ENCODE measurements at places on chromosomes 5 and 9.

GRCh38 chr5:179345433-179346321 is at the start of gene ADAMTS2:
TSS of gene ADAMTS2 (minus strand) at chr5:179345461. CDS start at chr5:179345328, 133 bp downstream.
- DNase-seq = no peak

- DNase-seq = no peak
These were observed 50.0 kb upstream of the SH3GL2 start for GRCh38 chr9:17528859-17529258.

DNA sequence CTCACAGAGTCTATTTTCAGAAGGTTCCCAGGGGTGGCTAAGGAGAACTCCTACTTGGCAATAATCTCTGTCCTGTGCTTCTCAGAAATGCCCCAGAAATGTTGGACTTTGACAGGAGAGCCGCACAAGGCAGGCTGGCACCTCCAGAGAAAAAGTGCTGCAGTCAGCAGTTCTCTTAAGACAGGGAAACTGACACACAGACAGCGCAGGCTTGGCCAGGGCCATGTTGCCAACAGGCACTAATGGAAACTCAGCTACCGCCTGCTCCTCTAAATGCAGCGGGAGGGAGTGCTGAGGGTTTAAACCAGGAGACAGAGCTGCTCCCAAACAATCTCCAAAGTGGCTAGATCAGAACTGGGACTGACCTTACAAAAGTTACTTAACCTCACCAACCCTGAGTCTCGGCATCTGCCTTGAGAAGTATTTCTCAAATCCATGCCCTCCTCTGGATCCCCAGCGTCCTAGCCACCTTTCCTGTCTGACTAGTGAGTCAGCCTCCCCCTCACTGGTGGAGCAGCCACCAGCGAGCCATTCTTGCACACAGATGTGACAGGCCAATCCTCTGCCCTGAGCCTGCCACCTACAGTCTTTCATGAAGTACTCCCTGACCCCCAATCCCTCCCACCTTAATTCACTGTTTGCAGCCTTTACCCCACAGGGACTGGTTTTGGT is 186.4 kb downstream of the CDK5RAP2 start:
- DNase-seq = no peak

DNA sequence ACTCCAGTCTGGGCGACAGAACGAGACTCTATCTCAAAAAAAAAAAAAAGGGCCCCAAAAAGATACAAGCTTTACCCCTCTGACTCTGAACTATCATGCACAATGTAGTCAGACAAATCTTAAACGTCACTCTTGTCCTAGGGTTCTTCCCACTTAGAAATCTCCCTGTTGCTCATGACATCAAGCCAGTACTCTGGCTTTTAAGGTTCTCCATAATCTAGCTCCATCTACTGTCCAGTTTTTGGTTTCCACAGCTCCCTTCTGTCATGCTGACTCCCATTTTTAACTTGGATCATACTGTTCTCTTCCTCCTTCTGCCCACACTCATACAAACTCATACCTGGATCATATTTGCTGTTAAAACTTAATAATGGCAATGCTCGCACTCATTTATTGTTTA is 156.7 kb upstream of the TLX3 start:
- DNase-seq = no peak

DNA sequence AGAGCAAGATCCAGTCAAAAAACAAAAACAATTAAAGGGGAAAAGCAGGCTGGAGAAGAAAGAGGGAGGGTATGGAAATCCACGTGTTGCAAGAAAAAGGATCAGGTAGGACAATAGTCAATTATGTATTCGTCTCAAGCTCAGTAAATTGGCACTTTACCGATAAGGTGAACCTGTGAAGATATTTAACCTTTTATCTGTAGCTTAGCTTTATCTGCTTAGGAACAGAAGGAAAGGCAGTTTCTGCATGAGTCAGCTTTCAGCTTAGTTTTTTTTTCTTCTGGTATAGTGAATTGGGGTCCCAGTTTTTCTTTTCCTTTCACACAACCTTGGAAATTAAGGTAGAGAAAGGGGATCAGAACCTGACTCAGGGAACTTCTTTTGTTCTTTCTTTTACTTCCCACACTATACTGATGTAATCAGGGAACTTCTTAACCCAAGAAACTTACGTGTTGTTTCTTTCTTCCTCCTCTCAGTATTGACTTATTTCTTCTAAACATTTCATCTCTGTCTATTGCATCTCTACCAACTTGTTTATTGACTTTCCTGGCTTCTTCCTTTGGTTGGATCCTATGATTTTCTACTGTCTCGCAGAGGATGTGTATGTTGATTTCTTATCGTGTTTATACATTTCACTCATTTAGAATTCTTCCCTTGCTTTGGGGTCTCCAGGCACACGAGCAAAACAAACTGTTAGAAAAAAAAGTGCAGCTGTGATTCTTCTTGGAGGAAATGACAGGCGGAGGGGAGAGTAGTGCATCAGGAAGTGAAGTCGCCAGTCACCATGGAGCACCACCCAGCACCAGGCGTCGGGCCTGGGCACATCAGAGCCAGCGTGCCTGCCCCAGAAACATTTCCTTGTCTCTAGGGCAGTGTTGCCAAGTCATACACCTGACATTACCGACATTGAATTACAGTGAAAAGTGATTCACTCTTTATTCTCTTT is 123.0 kb upstream of the LHFPL2 start:
- DNase-seq = no peak

DNA sequence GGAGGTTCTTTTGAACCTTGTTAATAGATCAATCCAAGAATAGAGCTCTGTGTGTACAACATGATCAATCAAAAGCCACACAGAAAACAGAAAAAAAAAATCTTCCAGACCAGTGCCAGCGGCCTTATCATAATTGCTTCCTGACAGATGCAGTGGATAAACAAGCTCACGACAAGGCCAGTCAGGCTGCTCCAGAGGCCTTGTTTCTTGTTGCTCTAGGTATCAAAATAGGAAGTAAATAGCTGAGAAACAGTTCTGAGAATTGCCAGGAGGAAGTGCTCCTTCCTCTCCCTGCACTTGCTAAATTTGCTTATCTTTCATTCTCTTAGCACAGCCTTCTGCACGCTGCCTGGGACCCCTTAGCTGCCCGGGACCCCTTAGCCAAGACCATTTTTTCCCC is 199.0 kb upstream of the TARS1 start:
- no peak for DNase-seq

- peak; percentile 78 for DNase-seq
These were observed 2.4 kb downstream of the SAPCD2 start for GRCh38 chr9:137067860-137068538.

- no peak for DNase-seq
These were observed 228.0 kb upstream of the ADAMTSL1 start for GRCh38 chr9:18245911-18246310.

DNA sequence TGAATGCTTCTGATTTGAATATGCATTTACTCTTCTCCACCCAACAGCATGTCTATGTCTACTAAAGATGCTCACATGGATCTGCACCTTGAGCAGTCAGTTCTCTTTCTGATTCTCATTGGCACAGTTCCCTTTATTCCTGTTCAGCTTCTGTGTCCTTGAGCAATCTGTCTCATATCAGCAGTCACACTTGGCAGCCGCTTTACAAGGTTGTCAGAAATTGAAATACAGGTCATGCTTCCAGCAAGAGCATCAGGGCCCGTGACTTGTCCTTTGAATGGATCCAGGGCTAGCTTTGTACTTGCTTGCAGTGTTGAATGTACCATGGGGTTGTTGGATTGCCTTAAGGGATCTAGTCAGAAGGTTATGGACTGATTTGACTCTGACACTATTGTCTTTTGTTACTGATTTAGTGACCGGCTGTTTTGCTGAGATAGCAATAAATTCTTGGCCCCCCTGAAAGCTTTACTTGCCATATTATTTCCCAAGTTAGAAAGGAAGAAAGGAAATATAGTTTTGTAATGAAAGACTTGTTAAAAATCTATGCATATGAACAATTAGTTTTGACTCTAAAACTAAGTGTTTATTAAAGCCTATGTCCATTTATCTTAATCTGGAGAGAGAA is 273.4 kb upstream of the ISL1 start:
- no peak for DNase-seq

- no peak for DNase-seq
These were observed 982.5 kb downstream of the MAT2B start for GRCh38 chr5:164487939-164488338.

GRCh38 chr9:34493972-34494535 is 28.7 kb downstream of the ENHO start:
- DNase-seq = no peak

DNA sequence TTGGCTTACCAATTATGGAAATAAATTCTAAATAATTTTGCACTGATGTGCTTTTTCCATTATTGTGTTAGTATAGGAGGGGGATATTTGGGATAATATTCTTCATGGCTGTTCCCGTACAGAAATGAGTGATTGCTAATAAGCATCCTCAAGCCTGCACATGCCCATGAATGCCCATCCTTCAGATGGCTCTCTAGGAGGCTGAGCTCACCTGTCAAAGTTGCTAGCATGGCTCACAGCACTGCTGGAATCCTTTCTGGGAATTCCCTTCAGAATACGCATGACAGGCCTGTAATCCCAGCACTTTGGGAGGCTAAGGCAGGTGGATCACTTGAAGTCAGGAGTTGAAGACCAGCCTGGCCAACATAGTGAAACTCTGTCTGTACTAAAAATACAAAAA is 124.1 kb downstream of the NXNL2 start:
- DNase-seq = no peak

DNA sequence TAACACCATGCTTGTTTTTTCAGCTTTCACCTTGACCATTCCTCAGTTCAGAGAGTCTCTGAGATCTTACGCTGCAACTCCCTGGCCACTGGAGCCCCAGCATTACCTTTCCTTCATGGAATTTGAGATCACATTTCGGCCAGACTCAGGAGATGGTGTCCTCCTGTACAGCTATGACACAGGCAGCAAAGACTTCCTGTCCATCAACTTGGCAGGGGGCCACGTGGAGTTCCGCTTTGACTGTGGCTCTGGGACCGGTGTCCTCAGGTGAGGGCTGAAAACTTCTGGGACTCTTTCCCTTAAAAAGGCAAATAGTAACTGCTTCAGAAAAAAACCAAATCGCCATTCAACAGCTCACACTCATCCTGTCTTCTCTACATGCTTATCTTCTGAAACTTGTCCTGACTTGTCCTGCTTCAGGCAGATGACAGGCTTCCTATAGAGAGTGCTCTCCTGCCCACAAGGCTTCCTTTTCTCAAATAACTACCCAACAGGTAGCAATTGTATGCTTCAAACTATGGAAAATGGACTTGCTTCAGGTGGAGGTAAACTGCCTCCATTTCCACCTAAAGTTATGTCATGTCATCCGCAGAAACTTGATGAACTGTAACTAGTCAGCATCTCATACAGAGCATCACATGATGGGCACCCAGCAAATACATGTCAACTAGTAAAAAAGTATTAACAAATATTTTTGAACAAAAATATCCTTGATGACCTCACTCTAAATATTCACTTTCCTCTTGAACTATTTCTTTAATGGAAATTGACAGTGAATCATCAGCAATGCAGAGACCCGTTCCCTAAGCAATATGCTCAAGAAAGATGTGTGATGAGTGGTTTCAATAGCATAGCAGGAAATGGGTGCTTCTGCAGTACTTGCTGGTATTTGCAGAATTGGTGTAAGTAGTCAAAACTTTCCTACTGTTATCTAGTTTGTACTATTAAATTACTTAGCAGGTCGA is 129.2 kb downstream of the LIFR start:
- no peak for DNase-seq

GRCh38 chr9:78539188-78539587 is 242.3 kb downstream of the PSAT1 start:
- DNase-seq = no peak

DNA sequence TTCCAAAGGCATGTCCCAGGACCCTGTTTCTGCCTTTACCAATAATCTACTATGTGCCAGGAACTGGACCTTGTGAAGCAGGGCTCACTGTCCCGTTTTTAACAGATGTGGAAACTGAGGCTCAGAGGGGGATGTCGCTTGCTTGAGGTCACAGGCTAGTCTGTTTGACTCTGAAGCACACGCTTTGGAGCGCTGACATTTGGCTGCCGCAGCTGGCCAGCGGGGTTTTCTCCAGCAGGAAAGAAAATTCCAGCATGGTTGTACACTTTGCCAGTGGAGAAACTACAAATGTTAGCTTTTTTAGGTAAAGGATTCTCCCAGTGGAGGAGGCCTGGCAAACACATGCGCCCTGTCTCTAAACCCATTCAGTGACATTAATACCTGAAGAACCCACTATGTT is 50.5 kb downstream of the SH3PXD2B start:
- DNase-seq = no peak

GRCh38 chr9:132268725-132269352 is 85.9 kb downstream of the SETX start:
- DNase-seq = peak; percentile 53

GRCh38 chr5:123754908-123755307 is 242.9 kb downstream of the CSNK1G3 start:
- no peak for DNase-seq

- no peak for DNase-seq
These were observed 140.5 kb upstream of the ANKH start for GRCh38 chr5:15012061-15012460.

- DNase-seq = no peak
These were observed 114.9 kb downstream of the TLE1 start for GRCh38 chr9:81574405-81574804.

GRCh38 chr9:121818841-121819427 is 167.5 kb downstream of the DAB2IP start:
- no peak for DNase-seq

DNA sequence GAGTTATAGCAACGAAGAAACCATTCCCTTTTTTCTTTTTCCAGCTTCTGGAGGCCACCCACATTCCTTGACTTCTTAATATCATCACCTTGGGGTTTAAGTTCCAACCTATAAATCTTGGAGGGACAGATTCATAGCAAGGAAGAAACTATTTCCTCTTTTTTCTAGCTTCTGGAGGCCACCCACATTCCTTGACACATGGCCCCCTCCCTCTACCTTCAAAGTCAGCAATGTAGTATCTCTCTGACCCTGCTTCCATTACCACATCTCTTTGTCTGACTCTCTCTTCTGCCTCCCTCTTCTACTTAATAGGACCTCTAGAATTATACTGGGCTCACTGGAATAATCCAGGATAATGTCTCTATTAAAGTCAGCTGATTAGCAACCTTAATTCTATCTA is 34.7 kb upstream of the SHISAL2B start:
- no peak for DNase-seq

DNA sequence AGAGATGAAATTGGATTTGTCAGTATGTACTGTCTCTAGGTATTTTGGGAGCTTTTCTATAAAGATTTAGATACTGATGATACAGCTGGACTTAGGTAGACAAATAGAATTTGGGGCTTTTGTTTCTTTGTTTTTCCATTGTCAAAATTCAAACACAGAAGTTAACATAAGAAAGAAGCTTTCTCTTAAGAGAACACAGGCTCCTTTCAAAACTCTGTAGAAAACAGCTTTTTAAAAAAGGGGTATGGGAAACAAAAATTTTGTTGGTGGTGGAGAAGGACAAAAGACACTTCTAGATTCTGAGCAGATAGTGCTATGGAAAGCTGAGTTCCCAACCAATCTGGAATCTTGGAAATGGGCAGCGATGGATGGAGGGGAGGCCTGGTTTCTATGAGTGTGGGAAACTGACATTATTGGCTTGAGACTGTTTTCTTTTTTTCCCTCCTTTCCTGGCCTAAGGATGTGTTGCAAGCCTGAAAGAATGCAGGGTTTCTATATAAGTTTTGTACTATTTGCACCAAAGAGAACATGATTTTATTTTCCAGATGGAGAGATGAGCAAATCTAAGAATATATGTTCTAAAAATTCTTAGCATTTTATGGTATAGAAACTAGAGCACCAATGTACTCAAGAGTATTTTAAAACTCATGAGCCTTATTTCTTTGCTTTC is 240.0 kb downstream of the PRR16 start:
- DNase-seq = no peak

GRCh38 chr9:5269249-5269715 is 35.2 kb downstream of the RLN2 start:
- DNase-seq = no peak

All from stimulated activated CD4-positive, alpha-beta T cell treated with anti-CD3 and anti-CD28 coated beads, Interleukin-1b, Interleukin-23, amount 100 ng/mL, for 4 hours (primary cell).